ENCODE measurements at places on chromosomes 6 and 20.

DNA sequence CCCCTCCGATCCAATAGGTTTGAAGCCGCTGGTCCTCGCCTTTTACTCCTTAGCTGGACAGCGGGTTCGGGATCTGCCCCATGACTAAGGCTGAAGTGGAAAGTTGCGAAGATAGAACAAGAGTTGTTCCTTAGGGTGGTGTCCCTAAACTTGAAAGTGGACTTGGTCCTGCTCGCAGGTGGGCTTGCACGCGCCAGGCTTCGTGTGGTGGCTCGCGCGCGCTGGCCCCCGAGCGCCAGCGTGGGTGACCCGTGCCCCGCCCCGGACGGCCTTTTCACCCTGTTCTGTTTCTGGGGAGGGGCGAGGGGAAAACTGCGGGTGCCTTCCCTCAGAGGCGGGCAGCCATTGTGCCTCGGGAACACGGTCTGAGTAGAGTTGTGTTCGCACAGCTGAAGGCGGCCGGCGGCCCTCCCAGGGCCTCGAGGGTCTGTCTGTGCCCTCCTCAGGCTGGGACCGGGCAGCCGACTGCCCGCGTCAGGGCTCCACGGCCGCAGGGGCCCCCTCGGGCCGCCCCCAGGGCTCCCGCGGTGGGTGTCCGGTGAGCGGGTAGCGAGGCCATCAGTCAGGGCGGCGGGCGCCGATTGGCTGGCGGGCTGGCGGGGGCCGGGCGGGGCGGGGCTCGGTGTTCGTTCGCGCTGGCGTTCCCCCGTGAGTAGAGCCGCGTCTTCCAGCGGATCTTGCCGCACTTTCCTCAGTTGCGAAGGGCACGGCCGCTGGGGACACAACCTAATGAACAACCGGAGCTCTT lies 33.0 kb downstream of the RREB1 start:
- DNase-seq = peak; percentile 27

DNA sequence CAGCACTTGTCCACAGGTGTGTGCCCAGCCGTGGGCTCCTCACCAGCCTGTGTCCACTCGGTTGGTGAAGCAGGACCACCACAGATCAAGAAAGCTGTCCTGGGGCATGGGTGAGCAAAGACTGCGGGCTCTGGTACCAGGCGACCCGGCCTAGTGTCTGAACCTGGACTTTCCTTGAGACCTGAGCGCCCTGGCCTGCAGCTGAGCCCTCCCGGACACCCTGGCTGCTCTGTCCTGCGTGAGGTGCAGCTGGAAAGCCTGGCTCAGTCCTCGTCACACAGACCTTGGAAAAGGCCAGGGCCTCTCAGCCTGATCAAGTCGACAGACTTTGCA lies 201.2 kb upstream of the THBS2 start:
- no peak for DNase-seq

- DNase-seq = no peak
Observed at GRCh38 chr6:147738516-147739162, 230.1 kb downstream of the SAMD5 start.

DNA sequence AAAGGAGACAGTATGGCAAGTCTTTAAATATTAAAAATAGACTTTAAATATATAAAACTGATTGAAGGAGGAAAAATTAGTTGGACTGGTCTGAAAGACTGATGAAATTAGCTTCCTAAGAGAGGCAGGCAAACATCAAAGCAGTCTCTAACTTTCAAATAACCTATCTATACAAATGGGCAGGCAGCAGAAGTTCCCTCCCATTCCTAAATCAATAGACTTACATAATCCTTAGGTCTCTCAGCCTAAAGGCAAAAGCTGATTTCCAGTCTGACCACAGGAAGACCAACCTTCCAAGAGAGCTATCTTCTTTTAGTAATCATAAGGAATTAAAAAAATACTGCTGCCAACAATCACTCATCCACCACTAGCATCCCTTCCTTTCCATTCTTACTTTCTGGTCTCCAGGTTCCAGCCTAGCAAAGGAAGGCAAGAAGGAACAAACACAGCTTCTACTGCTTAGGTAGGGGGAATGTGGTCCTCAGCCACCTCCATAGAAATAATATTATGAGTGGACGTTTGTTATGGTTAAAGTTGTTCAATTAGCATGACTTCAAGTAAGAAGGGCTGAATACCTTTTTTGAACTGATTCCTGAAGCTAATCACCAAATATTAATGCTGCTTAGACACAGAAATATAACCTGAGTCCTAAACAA lies 44.1 kb downstream of the SESN1 start:
- no peak for DNase-seq

GRCh38 chr6:154202958-154203357 lies 153.6 kb downstream of the IPCEF1 start:
- no peak for DNase-seq

DNA sequence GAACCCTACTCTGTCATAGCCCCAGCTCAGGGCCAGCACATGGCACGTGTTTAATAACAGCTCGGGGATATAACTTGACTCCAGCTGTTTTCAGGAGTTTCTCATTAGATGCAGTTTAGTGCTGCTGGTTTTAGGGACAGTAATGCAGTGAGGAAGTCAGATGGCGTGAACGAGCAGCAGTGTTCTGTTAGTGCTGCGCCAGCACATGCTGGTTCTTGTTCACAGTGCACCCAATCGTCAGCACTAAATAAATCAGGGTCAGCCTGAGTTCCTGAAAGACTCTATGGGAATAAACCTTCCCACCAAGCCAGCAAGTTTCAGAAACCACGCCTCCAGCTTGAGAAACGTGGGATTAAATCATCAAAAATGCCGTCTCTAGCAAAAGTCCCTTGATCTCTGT lies 235.9 kb upstream of the SUPT3H start:
- DNase-seq = no peak

DNA sequence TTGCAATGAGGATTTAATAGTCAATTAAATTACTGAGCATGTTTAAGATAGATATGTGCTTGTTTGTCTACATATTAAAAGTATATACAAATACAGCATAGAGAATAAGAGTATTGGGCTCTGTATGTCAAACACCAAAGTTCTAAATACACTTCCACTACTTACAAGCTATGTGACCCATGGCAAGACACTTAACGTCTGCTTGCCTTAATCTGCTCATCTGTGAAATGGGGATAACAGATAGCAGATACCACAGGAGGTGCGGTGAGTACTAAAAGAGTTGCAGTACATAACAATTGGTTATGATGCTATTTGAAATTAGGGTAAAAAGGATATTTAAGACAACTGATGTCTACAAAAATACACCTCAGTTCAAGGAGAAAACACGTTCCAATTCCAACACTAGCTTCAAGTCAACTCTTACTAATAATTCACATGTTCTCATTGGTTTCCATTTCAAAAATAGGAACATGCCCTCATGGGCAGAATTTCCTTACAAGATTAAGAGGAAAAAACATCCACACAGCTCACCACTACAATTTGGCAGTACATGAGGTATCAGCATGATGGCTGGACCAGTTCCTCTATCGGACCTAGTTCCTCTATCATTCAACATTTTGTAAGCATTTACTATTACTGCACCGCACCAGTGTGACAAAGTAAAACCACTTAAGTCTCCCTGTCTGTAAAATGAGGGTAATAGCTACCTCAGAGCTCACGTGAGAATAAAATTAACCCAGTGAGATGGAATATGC lies 101.1 kb downstream of the SMLR1 start:
- DNase-seq = no peak

GRCh38 chr6:134532694-134533624 lies 215.0 kb upstream of the SGK1 start:
- no peak for DNase-seq

GRCh38 chr6:16206595-16207037 lies 31.8 kb upstream of the GMPR start:
- peak; percentile 59 for DNase-seq

DNA sequence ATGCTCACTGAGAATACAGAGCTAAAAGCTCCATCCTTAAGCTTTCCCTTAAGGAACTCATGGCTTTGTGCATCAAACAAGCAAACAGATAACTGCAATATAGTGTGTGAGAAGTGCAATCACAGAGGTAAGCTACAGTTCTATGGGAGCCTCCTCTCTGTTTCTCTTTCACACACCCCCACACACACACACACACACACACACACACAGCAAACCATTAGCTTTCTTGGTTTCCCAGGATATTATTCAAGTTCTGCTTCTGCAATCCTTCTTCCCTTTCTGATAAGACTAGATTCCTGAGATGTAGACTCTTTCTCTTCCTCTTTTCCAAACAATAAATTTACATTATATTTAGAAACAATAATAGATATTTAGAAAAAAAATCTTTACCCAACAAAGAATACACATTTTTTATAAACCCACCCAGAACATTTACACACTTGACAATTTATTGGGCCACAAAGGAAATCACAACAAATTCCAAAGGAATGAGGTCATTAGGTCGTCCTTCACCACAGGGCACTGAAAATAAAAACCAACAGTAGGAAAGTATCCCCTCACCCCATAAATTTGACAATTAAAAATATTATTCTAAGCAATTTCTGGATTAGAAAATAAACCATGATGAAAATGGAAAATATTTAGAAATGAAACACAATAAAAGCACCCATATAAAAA lies 9.3 kb upstream of the GFOD1 start:
- DNase-seq = no peak

DNA sequence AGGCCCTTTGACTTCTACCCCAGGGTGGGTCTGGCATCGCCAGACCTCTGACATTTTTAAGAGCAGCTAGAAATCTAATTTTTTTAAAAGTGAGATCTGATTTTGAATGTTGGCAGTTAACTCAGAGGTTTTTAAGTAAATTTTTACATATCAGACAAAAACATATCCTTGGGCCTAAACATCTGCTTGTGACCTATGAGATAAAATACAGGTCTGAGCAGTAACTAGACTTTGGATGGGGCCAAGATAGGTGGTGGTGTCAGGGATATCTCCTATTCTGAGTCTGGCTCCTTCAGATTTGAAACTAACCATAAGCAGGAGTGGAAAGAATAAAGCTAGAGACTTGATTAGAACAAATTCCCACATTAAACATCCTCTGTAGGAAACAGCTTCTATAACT lies 17.6 kb downstream of the RALY start:
- DNase-seq = no peak

DNA sequence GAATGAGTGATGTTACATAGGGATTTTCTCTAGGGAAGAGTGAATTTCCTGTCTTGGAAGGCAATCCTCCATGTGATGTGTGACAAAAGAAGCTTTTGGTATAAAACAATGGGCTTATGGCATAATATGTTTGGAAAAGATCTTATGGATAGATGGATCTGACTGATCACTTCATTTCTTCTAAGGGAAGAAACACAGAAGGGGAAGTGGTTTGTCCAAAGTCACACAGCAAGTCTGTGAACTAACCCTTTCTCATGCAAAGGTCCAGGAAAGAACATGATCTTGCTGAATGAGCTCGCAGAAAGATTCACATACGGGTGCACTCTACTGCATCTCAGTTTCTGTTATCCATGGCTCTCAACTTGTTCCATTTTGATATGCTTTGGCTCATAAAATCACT lies 575.9 kb upstream of the JAG1 start:
- DNase-seq = no peak

- DNase-seq = no peak
Observed at GRCh38 chr20:24108581-24108980, 120.0 kb upstream of the GGTLC1 start.

DNA sequence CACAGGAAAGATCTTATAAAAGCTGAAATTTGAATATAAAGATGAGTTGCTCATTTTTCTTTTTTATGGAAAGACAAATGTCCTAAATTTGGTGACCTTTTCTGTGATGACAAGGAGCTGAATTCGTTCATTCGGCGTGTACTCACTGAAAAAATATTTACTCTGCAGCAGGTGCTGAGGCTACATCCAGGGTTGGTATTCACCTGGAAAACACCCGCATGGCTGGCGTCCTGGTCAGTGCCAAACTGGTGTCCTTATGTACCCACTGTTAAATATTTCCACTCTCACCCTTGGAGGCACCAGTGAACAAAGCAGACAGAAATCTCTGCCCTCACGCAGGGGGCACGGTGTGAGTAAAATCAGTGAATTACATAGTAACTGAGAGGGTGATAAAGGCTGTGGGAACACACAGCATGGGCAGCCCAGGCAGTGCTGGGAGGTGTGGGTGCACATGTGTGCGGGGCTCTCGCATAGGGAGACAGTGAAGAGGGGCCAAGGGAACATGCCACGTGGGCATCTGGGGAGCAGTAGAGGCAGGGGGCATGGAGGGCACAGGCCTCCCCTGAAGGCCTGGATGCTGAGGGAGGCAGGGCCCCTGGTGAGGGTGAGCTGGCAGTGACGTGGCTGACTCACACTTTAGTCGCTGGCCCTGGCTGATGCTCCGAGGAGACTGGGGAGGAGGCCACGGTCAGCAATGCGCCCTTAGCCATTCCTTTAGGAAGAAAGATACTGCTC lies 89.7 kb downstream of the INSM1 start:
- DNase-seq = no peak

- no peak for DNase-seq
Observed at GRCh38 chr6:142569676-142570075, 267.9 kb downstream of the ADGRG6 start.

DNA sequence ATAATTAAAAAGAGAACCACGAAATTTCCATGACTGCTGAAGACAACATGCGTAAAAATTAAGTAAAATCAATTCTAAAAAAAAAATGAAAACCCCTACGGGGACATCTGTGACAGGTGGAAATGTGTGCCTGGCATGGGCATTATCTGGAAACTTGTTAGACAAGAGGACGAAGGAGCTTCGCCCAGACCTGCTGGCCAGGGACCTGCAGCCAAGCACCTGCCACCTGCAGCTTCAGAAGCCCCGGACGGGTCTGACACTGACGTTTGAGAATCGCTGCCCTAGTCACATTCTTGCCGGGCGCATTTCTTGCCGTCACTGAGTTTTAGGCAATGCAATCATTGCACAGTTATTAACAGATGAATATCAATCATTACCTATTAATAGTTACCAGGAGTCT lies 140.3 kb downstream of the SMOC2 start:
- no peak for DNase-seq

- no peak for DNase-seq
Observed at GRCh38 chr20:15515691-15516090, 1057.6 kb downstream of the KIF16B start.

GRCh38 chr20:59606566-59606965 lies 2.2 kb downstream of the PHACTR3 start:
- no peak for DNase-seq

DNA sequence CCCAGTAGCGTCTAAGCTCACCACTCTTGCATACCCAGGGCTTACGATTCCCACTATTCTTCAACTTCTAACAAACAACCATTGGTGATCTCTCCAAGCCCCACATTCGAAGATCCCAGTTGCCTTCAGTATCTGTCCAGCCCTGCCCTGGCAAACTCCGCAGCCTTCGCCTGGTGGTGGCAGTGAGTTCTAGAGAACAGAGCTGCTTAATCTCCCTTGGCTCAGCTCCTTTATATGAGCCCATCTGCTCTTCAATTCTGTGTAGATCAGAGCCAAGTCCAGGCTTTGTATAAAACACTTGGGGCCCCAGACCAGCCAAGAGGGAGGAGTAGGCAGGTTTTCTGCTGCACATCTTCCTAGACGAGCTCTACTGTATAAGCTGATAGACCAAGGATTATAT lies 193.3 kb downstream of the PHACTR1 start:
- DNase-seq = no peak

GRCh38 chr6:39590871-39591393 lies 134.3 kb downstream of the KIF6 start:
- no peak for DNase-seq

Data from AML-193 (cell line).